ENCODE measurements at places on chromosomes 16 and 17. TPM values are rescaled to one million over a fixed set of nuclear protein-coding genes. Genes with fewer than 3 reads are reported as not detected.

GRCh38 chr16:82451449-82451848, 175.3 kb upstream of the CDH13 start:
- H3K27ac ChIP-seq, result no peak overlapping the region
- H3K36me3 ChIP-seq, result no peaks in the 10 kb centered on the region
- no peaks in the 10 kb centered on the region for H3K4me1 ChIP-seq
- no peak for DNase-seq

DNA sequence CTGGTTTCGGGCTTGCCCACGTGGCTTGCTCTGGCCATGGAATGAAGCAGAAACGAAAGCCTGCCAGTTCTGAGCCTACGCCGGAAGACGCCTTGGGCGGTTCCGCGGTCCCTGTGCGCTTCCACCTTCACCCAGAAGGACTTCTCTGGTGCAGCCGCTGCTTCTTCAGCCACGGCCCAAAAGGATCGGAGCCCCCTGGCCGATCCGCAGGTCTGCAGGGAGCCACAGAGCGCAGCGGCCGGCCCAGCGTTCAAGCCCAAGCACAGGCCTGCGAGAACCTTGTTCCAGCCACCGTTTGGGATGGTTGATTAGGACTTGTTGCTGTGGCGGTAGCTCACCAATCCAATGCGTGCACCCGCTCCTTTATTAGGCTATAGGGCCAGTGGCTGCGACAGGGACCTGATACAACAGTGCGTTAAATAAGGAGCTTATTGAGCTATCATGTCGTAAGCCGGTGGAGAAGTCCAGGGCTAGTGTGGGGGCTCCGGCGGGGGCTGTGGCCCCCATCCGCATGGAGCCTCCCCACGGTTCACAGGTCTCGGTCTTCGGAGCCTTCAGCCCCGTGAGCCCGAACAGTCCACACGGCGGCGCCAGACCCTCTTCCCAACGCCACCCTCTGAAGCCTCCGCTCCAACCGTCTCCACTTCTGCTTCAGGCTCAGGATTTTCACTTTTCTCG, 10.2 kb upstream of the MPP2 start:
- no peak overlapping the region for H3K4me3 ChIP-seq
- DNase-seq, result no peak
- H3K4me1 ChIP-seq, result no peaks in the 10 kb centered on the region
- no peaks in the 10 kb centered on the region for H3K36me3 ChIP-seq
- no peak overlapping the region for H3K27ac ChIP-seq

DNA sequence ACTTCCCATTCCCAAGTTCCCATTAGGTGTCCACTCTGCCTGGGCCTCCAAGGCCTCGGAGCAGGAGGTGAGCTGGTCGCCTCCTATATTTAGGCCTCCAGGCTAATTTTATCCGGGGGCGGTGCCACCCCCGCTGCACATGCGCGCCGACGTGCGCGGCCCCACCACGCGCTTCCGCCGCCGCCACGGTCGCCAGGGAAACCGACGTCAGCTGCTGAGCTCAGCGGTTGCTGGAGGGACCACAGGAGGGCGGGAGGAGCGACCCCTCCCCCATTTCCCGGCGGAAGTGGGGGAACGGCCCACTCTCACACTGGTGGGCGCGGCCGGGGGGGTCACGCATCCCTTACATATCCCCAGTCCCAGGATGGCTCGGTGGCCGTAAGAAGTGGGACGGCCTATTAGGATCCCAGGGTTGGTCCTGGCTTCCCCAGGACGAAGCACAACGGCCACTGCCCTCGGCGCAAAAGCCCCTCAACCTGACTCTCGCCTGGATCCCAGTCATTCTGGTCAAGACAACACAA, 1.0 kb downstream of the PER1 start:
- peaks cover 13% of the 10 kb centered on the region for H3K36me3 ChIP-seq
- no peak overlapping the region for H3K27ac ChIP-seq
- peaks cover 46% of the 10 kb centered on the region for H3K4me1 ChIP-seq

DNA sequence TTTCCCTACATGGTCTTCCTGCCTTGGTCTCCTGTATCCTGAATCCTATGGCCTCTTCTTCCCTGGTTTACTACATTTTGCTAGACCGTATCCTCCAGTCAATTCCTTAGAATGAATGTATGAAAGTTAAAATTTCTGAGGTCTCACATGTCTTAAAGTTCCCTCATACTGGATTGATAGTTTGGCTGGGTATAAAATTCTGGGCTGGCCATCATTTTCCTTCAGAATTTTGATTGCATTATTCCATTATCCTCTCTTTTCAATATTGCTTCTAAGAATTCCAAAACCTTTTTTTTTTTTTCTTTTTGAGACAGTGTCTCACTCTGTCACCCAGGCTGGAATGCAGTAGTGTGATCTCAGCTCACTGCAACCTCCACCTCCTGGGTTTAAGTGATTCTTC, 10.8 kb downstream of the NOD2 start:
- no peak for DNase-seq
- no peaks in the 10 kb centered on the region for H3K36me3 ChIP-seq
- H3K27me3 ChIP-seq, result peaks cover 16% of the 10 kb centered on the region
- no peak overlapping the region for H3K4me3 ChIP-seq

ITGAL gene
- total RNA-seq, result 0.51 TPM
